Activated CD4-positive, alpha-beta memory T cell treated with anti-CD3 and anti-CD28 coated beads for 36 hours (primary cell): ENCODE measurements at places on chromosomes 2 and 18. TPM values are rescaled to one million over a fixed set of nuclear protein-coding genes. Genes with fewer than 3 reads are reported as not detected.

CCL20 gene
- total RNA-seq = 72.0 TPM

LRRTM4 gene
- not detected for total RNA-seq

DNA sequence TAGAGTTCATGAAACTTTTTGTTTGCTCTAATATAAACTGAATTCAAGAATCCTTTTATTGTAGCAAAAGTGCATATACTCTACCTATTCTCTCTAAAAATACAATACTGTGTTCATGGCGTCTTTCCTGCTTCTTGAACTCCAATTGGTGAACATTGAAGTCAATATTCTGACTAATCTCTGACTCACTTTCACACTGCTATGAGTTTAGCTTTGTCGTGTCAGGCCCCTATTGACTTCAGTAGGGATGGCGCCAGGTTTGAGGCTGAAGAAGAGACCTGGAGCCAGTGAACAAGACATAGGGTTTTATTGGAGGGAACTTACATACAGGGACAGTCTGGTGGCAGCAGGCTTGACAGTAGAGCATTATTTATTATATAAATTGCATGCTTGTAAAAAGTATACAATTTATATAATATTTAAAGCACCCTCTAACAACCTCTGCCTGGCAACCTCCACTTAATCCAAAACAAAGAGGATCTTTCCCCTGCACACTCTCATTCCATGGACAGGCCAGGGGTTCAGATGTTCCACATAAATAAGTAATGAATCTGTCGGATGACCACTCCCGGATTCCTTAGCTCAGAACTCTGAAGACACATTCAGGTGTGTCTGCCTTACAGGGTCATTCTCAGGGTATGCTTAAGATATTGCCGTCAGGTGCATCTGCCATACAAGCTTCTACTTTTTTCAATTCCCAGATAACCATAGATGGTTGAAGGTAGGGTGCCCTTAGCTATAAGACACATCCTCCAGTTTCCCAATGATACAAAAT lies 141.0 kb downstream of the CERS6 start:
- DNase-seq = no peak

DNA sequence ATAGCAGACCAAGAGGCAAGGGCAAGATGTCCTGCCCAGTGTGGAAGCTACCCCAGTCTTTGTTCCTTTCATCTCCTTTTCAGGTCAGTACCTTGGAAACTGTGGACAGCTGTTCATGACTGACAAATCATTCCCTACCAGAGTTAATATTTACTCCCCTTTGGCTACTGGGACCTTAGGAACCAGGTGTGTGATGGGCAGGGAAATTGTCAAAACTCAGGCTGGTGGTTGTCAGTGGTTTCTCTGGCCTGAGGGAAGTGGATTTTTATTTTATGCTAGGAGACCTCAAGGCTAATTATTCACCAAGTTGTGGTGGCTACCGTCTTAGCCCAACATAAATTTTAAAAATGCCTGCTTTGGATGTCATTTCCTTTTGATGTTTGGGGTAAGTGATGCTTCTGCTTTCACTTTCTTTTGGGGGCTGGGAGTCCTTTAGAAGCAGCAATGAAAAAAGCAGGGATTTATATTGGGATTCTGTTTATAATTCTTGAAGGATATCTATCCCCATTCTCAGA lies 119.3 kb downstream of the SETBP1 start:
- no peak for DNase-seq

DNA sequence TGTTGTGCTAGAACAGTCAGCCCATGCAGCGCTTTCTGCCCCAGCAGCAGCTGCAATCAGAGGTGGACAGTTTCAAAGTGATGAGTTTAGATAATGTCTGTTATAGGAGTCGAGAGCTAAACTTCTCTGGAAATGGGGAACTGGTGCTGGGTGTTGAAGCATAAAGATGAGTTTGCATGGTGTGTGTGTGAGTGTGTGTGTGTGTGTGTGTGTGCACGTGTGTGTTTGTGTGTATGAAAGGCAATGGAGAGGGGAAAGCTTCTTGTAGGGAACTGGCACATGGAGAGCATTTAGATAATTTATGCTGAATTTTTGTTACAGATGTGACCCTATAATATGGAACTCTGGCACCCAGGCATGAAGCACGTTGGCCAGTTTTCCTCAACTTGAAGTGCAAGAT lies 22.7 kb downstream of the ICOS start:
- no peak for DNase-seq
